ENCODE measurements at places on chromosomes 5 and 9.

GRCh38 chr5:17910318-17910717 lies 276.1 kb downstream of the TAF11L14 start:
- DNase-seq = peak; percentile 42

GRCh38 chr9:38747067-38747466 lies 27.1 kb upstream of the FAM240B start:
- no peak for DNase-seq

- no peak for DNase-seq
Observed at GRCh38 chr5:17482790-17483189, 15.2 kb upstream of the TAF11L2 start.

DNA sequence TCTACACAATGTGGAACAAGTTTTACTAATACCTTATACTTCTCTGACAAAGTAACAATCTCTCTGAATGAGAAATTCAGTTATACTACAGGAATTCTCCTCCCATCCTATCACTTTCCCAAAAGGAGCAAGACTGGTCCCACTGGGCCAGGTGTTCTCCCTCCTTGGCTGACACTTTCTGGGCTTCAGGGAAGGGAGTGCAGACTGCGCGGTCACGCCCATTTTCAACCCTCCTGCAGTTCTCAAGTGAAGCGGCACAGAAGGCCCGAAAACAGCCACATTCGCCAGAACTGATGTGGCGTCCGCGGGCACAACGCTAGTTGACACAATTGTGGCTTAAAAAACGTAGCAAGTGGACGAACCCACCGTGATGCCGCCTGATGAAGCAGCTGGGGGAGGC lies 603 bp downstream of the SAXO1 start:
- no peak for DNase-seq

DNA sequence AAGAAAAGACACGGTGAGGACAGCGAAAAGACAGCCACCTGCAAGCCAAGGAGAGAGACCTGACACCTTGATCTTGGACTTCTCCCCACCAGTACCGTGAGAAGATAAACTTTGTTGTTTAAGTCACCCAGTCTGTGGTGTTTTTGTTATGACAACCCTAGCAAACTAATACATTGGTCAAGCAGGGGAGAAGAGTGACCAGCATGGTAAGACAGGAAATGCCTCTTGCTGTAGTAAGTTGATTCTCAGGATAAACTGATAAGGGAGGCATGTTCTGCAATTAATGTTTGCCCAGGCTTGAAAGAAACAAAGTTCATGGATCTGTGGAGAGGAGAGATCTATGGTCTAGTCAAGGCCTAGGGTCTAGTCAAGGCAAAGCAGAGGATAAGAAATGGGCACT lies 801.2 kb downstream of the MAT2B start:
- no peak for DNase-seq

GRCh38 chr5:14028188-14028587 lies 83.7 kb upstream of the DNAH5 start:
- DNase-seq = no peak

GRCh38 chr5:82808960-82809359 lies 268.2 kb downstream of the TMEM167A start:
- DNase-seq = no peak

DNA sequence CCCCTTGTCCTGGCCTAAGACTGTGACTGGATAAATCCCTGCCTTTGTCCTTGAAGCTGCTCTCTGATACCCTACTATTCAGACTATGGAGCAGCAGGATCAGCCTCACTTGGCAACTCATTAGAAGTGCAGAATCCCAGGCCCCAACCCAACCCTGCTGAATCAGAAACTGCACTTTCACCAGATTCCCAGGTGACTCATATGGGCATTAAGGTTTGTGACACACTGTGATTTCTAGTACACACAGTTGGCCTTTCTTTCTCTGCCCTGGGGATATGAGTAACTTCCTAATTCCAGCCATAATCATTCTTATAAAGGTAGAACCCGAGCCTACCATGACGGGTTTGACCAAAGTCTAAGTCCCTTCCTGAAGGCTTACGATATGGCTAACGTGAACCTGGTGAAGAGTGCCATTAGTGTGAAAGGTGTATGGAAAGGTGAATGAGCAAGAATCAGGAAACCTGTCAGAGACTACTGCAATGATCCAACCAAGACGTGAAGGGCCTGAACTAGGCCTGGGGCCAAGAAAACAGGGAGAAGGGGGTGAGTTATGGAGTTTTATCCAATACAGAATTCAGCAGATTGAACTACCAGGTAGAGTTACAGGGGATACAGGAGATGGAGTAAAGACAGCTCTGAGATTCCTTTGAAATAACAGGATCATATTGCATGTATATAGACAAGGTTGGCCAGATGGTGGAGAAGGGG lies 533.0 kb downstream of the BNC2 start:
- no peak for DNase-seq

All from inflammatory macrophage (primary cell).